ENCODE measurements at places on chromosomes 5 and 9. TPM values are rescaled to one million over a fixed set of nuclear protein-coding genes. Genes with fewer than 3 reads are reported as not detected.

- DNase-seq: no peak
These were observed 32.4 kb downstream of the NEK6 start for GRCh38 chr9:124290053-124290591.

- no peak for DNase-seq
These were observed 267.8 kb upstream of the NREP start for GRCh38 chr5:112024769-112025168.

The DEPDC1B gene
- 1.2 TPM for total RNA-seq

The WHRN gene
- 90.6 TPM for total RNA-seq

The ZFAND5 gene
- 450 TPM for total RNA-seq

All from natural killer cell (primary cell).